HFFc6 (cell line): ENCODE measurements at places on chromosomes 6 and 20.

GRCh38 chr20:16407251-16408067 lies 165.8 kb downstream of the KIF16B start:
- no peak for DNase-seq

DNA sequence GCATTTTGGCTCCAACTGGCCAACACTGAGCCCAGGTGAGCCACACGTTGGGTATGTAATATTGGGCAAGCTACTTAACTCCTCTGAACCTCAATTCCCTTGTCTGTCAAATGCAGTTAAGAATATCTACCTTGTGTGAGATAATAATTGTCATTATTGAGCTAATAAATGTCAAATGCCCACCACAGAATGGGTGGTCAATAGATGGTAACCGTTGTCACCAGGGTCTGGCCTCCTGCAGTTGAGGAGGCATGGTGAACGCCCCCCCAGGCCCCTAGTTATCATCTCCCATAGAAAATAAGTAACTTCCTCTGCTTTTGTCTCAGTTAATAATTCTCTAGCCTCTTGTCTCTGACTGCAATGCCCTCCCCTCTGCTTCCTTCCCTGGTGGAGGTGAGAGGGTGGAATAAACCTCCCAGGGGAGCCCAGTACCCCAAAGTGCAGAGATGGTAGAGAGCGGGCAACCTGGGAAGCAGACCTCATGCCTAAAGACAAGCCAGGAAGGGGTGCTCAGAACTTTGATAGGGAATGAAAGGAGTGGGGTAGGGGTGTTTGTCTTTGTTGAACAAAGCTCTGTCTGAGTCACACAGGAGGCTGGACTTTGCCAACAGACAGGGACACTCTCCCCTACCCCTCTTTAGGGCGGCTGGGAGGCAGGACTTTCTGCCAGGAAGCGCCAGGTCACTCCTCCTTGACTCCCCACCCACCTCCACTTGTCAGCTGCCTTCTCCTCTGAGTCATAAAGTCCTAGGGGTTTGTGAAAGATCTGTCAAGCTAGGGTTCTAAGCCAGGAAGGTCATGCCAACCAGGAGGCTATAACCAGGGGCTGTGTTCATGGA lies 1.3 kb upstream of the UNC5CL start:
- DNase-seq, result no peak

- peak; percentile 99 for DNase-seq
Observed at GRCh38 chr6:149012040-149012545, 265.3 kb downstream of the UST start.

DNA sequence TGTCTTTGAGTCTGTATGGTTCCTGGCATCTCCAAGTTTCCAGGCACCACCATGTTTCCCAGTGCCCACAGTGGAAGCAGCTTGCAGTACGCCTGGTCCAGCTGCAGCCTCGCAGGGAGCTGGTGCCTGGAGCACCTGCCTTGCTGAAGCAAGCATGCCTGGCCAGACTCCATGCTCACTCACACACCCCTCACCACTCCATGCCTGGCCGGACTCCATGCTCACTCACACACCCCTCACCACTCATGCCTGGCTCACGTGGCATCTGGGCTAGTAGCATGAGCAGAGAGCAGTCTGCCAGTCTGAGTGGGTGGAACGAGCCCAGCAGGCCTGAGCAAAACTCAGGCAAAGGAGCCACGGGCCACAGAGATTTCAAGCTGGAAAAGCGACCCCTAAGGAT lies 214.3 kb downstream of the TFAP2C start:
- DNase-seq, result no peak

GRCh38 chr20:42483730-42484303 lies 705.9 kb downstream of the PTPRT start:
- no peak for DNase-seq

DNA sequence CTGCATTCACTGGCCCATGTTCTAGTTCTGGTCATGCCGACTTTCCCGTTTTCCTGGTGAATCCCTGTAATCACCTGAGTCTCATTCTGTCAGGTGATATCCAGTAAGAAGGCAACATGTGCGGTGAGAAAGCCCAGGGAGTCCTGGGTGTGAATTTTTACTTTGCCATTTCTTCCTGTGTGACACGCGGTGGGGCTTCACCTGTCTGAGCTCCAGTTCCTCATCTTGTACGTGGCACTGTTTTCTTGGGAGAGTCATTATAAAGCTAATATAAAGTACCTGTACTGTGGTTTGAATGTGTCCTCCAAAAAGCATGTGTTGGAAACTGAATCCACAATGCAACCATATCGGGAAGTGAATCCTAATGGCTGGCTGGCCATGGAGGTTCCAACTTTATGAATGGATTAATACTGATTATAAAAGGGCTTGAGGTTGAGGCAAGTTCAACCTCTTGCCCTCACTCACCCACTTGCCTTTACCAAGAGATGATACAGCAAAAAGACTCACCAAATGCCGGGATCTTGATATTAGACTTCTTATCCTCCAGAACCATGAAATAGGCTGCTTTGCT lies 5.1 kb downstream of the HLA-E start:
- no peak for DNase-seq

DNA sequence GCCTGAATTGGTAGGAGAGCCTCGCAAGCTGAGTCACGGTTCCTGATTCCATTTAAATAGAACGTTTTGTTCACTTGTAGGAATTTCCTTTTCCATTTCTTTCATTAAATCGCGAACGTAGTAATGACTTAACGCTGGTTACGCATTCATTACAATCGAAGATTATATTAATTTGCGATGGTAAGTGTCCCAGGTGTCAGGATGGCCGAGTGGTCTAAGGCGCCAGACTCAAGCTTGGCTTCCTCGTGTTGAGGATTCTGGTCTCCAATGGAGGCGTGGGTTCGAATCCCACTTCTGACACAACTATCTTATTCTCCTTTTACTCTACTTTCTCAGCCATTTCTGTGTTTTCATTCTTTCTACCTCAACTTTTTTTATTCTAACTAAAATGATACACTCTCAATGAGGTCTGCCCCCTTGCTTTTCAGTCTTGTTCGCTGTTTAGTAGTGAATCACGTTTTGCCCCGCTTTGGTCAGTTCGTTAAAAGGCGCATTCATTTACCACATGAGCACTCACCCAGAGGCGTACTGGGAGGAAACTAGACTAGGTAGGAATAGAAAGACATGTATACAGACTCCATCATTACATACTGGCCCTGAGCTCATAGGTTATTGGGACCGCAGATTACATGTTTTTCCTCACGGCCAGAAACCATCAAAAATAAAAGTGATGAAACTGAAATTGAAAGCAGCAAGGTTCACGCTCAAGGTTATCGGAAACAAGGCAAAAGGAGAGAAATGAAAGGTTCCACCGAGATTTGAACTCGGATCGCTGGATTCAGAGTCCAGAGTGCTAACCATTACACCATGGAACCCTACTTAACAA lies 17.3 kb upstream of the TRIM27 start:
- DNase-seq, result peak; percentile 87

DNA sequence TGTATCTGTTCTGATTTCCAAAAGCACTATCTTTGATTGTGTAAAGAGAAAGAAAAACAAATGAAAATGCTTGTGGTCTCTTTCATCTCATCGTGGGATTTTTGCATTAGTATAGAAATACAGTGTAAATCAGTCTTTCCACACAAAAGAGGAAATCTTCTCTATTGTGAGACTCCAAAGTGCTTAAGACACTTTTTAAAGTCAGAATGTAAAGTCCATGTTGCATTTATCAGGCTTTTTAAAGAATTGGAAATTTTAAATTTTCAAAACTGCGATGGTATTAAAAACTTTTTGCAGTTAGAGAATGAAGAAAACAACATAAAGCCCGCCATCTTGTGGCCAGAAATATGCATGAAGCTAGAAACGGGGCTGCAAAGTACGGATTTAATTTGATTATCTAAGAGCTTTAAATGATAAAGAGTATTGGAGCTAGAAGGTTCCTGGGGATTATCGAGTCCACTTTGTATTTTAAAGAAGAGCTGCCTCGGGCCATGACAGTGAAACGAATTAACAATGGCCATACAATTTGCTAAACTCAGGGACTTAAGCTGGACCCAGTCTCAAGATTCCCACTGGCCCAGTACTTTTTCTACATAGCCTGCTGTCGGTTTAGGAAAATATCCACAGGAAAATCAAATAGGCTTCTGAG lies 339.6 kb downstream of the ARHGAP18 start:
- DNase-seq, result peak; percentile 46

- no peak for DNase-seq
Observed at GRCh38 chr6:41302638-41303037, 16.2 kb upstream of the TREM1 start.
